ENCODE measurements at places on chromosomes 3 and 15. TPM values are rescaled to one million over a fixed set of nuclear protein-coding genes. Genes with fewer than 3 reads are reported as not detected.

TGM5 gene
- not detected for total RNA-seq

GOLGA8K gene
- total RNA-seq = 1.9 TPM

LEKR1 gene
- total RNA-seq = 1.8 TPM

PTPRG gene
- total RNA-seq = 65.5 TPM

ITIH4 gene
- total RNA-seq = 11.2 TPM

HTR3E gene
- not detected for total RNA-seq

FAM174B gene
- 23.5 TPM for total RNA-seq

SAMMSON gene
- total RNA-seq = 0.40 TPM

CHL1 gene
- 110 TPM for total RNA-seq

NUSAP1 gene
- total RNA-seq = 48.2 TPM

TUSC7 gene
- total RNA-seq = not detected

SMC4 gene
- 56.6 TPM for total RNA-seq
